BJ (cell line): ENCODE measurements at places on chromosomes 2 and 18. TPM values are rescaled to one million over a fixed set of nuclear protein-coding genes. Genes with fewer than 3 reads are reported as not detected.
A peak's percentile ranks its signal among the peaks of the same experiment; 100 is the strongest.

DNA sequence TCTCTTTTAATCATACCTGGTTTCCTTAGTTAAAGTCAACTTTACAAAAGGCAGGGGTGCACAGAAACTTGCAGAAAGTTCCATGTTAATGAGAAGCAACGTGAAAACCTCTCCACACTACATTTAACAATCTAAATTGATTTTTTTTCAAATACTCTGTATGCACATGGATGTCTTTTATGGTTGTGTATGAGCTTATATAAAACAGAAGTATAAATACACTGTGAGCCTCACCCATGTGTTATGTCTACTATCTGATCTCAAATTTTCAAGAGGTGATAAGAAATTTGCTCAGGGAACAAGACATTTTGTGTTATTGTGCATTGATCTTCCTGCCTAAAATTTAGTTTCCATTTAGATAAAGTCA is 617.6 kb downstream of the ADCYAP1 start:
- DNase-seq: no peak

The HOXD11 gene
- polyA plus RNA-seq: 9.8 and 9.9 TPM in 2 replicates

- DNase-seq: no peak
These were observed 536.1 kb upstream of the RAB6C start for GRCh38 chr2:129443235-129443864.

- no peak for DNase-seq
These were observed 157.1 kb downstream of the CLIP4 start for GRCh38 chr2:29272311-29272710.

DNA sequence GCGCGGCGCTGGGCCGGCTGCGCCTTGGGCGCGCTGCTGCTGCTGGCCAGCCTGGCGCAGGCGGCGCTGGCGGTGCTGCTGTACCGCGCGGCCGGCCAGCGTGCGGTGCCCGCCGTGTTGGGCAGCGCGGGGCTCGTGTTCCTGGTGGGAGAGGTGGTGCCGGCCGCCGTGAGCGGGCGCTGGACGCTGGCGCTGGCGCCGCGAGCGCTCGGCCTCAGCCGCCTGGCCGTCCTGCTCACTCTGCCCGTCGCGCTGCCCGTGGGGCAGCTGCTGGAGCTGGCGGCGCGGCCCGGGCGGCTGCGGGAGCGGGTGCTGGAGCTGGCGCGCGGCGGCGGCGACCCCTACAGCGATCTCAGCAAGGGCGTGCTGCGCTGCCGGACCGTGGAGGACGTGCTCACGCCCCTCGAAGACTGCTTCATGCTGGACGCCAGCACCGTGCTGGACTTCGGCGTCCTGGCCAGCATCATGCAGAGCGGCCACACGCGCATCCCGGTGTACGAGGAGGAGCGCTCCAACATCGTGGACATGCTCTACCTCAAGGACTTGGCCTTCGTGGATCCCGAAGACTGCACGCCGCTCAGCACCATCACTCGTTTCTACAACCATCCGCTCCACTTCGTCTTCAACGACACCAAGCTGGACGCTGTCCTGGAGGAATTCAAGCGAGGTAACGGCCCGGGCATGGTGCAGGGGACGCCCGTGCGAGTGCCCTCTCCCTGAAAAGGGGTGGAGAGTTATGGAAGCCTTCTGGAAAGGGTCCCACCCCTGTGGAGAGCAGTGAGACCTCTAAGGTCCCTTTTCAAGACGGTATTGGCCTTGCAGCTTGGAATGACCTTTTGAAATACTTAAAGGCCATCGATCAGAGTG is 1.0 kb downstream of the CNNM3 start:
- no peak for DNase-seq

GRCh38 chr2:120079647-120080046 is 66.8 kb downstream of the EPB41L5 start:
- no peak for DNase-seq

- no peak for DNase-seq
These were observed 39.3 kb downstream of the AP1S3 start for GRCh38 chr2:223797811-223798721.

GRCh38 chr2:163717515-163717914 is 18.3 kb downstream of the FIGN start:
- DNase-seq: no peak

GRCh38 chr2:26901326-26902183 is 53.6 kb downstream of the DPYSL5 start:
- DNase-seq: no peak

The CTLA4 gene
- polyA plus RNA-seq: not detected in 2 replicates

The C2orf66 gene
- polyA plus RNA-seq: 0.12 and 0.23 TPM in 2 replicates

GRCh38 chr2:5706717-5707455 is 14.7 kb downstream of the SOX11 start:
- DNase-seq: no peak

GRCh38 chr2:38190542-38191218 is 114.7 kb upstream of the CYP1B1 start:
- peak; percentile 92 for DNase-seq

DNA sequence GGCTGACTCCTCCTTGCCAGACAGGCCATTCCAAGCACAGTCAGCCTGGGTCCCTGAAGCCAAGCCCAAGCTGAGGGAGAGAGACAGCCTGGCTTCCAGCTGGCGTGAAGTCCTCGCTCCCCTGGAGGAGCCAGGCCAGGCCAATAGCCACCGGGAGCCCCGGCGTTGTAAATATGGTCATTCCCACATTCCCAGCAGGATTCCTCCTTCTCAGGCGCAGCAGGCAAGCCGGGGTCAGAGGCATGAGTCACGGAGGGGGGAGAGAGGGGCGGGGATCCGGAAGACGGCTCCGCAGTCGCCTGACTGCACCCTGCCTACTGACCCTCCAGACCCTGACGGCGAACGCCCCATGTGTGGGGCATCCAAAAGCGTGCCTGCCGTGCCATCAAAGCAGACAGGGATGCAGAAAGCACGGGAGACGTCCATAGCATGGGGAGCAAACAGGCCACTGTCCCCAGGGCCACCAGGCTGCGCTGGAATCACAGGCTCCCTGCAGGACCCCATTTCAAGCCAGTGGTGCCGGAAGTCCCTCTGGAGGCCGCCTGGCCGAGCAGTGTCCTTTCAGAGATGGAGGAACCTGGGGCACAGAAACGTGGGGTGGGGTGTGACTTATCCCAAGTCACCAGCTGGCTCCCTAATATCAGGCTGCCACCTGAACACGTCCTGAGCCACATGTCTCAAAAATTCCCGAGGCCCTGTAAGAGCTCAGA is 48.2 kb downstream of the TWIST2 start:
- peak; percentile 94 for DNase-seq
